ENCODE measurements at places on chromosomes 13 and 19.

DNA sequence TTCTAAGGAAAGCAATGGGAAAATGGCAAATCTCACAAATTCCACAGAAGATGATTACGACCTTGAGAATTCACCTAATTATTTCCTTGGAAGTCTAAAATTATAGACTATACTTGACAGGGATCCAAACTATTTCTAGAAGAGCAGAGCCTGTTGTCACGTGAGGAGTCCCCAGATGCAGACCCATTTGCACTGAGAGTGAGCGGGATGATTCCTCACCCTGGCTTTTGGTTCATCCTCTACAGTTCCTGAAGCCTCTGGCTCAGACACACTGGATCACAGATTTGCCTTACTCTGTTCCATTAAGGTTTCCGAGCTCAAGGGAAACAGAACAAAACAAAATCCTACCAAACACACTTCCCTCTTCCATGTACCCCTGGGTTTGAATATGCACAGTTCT is 23.0 kb upstream of the CYSLTR2 start:
- no peak for DNase-seq

- DNase-seq: no peak
Measured at GRCh38 chr13:97279913-97280312, 57.8 kb downstream of the MBNL2 start.

DNA sequence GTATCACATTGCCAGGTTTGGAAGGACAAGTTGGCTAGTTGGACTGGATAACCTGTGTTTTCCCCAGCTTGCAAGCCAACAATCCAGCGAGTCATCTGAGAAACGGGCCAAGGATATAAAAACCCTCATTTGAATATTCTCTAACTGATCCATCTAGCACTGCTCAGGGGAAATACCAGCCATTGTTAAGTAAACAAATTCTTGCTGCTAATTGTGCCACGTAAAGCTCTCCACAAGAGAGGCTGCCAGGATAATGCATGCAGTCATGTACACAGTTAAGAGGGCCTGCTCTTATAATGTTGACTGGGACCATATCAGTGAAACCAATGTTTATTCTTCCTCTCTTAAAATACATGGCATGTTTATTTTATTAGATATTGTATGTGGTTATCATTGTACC is 663.2 kb upstream of the SGCG start:
- DNase-seq: no peak

GRCh38 chr19:50975766-50976165 is 6.4 kb upstream of the KLK6 start:
- no peak for DNase-seq

GRCh38 chr13:31286930-31287329 is 87.2 kb downstream of the B3GLCT start:
- no peak for DNase-seq

- no peak for DNase-seq
Measured at GRCh38 chr13:23966691-23967615, 69.7 kb upstream of the C1QTNF9B start.

GRCh38 chr19:51664131-51664530 is 17.5 kb upstream of the SIGLEC14 start:
- no peak for DNase-seq

- DNase-seq: no peak
Measured at GRCh38 chr13:47372751-47373150, 475.9 kb upstream of the HTR2A start.

DNA sequence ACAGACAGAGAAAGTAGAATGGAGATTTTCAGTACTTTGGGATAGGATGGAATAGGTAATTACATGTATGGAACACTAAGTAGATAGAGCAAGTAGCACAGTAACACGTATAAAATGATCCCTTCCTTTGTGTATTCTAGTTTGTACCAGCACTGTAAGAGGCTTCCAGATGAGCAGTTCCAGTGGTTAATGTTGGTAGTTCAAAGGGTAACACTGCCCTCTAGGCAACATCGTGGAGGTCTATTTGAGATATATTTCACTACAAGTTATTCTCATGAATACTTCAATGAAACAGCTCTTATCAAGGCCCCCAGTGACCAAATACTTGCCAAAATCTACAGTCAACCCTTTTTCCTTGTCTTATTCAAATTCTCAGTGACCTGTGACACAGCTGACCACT is 13.5 kb upstream of the ZNF563 start:
- no peak for DNase-seq

DNA sequence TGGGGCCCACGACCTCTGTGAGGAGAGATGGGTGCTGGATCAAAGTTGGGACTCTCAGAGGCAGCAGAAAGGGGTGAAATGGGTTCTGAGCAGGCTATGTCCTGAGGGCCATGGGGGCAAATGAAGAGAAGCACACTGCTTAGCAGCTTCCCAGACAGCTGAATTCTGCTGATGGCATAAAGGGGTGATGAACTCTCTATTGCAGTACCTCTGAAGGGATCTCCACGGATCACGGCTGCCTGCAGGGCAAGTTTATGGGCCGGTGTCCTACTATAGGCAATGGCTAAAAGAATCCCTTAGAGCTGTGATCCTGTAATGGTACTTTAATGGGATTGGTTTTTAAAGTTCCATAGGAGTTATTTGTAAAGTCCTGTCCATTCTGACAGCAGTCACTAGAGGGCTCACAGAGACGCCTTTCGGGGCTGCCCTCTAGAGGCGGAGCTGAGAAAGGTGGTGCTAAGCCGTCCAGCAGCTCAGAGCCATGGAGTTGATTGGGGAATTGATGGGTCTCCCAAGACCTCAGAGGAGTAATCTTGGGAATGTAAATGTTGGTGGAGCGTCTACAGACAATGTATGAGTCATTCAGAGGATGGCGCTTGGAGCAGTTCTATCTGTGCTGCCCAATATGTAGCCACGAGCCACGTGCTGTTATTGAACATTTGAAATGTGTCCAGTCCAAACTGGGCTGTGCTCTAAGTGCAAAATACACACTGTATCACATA is 287.3 kb downstream of the COG6 start:
- DNase-seq: peak; percentile 49

DNA sequence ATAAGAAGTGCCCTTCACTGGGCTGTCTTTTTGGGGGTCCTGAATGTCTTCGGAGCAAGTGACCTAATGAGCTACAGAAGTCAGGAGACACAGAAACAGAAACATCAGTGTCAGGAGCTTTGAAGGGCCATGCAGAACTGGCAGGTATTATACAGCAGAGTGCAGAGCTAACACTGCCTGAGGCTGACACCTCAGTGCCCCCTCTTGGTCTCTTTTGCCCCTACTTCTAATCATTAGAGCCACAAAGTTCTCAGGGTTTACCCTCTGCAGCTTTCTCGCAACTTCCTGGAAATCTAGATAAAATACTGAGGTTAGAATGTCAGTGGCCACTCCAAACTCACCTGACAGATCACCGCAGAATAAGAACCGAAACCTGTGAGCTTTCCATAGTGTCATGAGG is 172.7 kb downstream of the B3GLCT start:
- no peak for DNase-seq

DNA sequence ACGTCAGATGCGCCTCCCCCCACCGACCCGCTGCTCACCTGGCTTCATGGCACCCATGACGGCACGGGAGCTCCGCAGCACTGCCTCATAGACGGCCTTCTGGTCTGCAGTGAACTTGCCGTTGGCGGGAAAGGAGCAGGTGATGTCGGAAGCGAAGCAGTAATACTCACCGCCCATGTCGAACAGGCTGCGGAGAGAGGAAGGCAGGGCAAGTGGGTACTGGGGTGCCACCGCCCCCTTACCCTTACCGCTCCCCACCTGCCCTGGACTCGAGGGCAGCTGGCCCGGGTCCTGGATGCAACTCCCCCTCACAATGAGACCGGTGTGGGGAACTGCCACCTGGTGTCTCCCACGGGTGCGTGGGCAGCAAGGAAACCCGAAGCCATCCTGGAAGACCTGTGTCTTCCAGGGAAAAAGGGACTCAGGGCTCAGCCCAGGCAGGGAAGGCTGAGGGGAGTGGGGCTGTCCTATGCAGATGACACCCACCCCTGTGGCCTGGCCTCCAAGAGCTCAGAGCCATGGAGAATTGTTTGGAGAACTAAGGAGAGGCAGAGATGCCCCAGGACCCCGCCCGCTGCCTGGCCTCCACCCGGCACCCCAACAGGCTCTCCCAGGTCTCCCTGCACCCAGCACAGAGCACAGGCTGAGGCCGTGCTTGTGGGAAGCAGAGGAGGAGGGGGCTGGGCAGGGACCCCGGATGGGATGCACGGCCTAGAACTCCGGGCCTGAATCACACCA is 28.3 kb downstream of the CEBPG start:
- DNase-seq: no peak

DNA sequence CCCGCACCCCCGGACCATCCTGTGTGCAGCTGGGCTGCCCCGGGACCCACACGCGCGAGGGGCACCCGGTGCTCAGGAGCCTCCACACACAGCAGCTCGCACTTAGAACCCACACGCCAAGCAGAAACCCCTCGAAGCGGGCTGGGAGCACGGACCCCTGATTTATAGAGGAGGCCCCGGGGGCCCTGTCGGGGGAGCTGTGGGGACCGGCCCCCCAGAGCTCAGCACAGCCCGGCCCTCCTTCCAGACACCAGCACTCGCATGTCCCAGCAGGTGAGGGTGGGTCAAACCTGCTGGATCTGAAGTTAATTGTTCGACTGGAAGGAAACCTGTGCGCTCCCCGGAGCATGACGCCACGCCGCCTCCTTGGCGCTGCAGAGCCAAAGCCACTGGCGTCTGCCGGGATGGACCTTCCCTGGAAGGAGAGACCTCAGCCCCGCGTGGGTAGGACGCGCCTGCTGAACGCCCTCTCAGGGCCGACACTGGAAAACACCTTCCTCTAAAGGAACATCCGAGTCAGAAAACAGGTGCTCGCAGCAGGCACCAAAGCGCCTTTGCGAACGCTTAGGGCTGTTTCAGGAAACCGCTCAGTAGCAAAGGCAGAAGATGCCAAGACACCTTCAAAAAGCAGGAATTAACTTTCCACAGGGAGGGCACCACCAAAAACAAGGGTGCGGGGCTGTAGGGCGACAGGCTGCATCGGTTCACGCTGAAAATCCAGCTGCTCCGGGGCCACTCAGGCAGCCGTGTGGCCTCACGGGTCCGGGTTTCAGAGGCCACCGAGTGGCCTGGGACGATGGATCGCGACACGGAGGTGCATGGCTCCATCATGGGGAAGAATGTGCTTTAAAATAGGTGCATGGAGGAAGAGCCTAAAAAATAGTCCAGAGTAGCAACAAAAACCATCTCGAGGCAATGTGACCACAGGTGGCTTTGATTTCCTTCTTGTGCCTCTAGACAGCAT is 37.8 kb upstream of the GRTP1 start:
- no peak for DNase-seq

GRCh38 chr13:64272681-64273080 is 2857.0 kb upstream of the PCDH20 start:
- no peak for DNase-seq

DNA sequence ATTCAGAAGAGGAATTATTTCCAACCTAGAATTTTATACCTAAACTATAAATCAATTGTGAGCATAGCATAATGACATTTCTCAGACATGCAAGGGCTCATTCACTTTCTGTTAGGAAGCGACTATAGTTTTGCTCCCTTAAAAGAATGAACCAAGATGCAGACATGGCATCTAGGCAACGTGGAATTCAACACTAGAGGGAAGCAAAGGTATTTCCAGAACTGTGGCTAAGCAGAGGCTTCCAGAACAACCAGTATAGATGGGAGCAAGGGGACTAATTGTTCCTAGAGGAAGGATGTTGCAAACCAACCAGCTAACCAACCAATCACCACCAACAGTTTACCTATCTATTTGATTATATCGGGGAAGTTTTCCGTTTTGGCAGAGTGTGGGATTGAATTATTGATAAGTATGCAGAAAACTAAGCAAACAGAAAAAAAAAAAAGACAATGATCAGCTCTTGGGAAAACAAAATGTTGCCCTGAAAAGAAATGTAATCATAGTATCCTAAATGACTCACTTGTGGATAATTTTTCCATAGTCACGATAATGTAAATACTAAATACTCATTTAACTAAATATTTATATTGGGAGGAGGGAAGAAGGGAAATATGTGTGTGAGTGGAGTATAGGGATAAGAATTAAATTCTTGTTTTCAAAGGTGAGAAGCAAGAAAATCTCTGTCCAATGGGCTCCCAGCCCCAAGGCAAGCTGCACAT is 21.1 kb downstream of the ARL11 start:
- DNase-seq: no peak

GRCh38 chr13:85405316-85405897 is 393.8 kb downstream of the SLITRK6 start:
- no peak for DNase-seq

GRCh38 chr13:41934994-41935393 is 25.9 kb downstream of the VWA8 start:
- DNase-seq: no peak

DNA sequence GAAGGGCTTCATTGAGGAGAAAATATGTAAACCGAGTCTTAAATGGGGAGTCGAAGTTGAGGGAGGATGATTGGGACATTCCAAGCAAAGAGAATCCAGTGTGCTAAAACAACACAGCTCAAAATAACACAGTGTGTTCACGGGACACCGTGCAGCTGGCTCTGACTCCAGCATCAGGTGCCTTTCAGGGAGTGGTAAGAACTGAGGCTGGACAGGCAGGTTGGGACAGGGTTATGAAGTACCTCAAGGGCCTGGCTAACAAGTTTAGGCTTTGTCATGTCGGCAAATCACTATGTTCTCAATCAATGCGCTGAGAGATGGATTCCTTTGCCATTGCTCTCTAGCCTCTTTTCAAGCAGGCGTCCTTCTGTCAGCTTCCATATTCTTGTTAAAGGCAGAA is 27.5 kb upstream of the WDFY2 start:
- DNase-seq: no peak

- DNase-seq: no peak
Measured at GRCh38 chr19:13010992-13011652, 15.8 kb downstream of the NFIX start.

GRCh38 chr13:100483841-100484381 is 104.7 kb downstream of the GGACT start:
- no peak for DNase-seq

DNA sequence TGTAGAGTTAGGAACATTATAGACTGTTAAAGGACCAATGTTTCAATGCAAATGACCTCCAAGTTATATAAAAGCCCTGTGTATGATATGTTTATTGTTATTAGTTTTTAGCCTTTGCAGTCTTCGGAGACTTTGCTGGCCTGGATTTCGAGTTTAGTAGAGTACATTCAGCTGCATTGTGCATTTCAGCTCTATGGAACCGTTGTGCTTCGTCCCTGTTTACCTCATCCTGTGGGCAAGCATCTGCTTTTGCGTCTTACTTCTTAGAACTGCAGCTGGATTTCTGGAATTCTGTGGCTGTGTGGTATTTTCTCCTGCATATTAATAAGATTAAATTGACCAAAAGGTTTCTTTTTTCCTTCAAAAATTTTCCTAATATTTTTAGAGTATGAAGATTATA is 138.6 kb downstream of the KCNRG start:
- DNase-seq: no peak

All from stimulated activated CD4-positive, alpha-beta T cell treated with anti-CD3 and anti-CD28 coated beads, TNF-alpha, amount 100 ng/mL, for 1 hour (primary cell).